ENCODE measurements at places on chromosomes 12 and 14.

GRCh38 chr14:78254911-78255461, 84.8 kb downstream of the NRXN3 start:
- peak; percentile 84 for DNase-seq

DNA sequence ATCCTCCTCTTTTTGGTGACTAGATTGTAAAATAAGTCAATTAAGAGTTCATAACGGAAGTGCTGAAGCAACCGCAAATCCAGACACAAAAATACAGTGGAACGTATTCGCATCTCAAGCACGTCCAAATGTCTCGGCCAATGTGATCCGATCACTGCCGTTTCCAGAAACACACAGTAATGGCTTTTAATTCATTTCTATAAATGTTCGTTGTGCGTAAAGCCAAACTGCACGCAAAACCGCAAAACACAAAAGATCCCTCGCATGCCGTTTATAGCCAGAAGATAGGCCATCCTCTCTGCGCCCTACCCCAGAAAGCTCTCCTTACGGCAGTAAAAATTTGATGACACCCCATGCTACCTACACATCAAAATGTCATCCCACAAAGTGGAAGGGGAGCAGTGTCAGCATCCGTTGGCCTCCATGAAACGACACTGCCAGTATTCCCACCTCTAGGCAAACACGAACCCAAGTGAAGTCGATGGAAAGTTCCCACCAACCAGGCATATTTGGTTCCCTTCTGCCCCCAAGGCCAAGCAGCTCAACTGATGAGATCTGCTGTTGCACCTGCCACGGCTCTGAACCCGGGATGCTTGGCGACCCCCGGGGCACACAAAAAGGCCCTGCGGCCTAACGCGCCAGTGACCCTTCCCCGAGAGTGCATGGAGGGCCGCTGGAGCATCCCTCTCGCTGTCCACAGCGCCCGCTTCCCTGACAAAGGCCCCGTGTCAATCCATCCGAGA, 1.4 kb downstream of the HECTD4 start:
- peak; percentile 27 for DNase-seq

- DNase-seq = peak; percentile 87
Observed at GRCh38 chr12:11763760-11764520, 114.5 kb downstream of the ETV6 start.

GRCh38 chr14:92945959-92946846, 23.3 kb downstream of the CHGA start:
- peak; percentile 78 for DNase-seq

All from EL (cell line).